ENCODE measurements at places on chromosomes 1 and 21.
A peak's percentile ranks its signal among the peaks of the same experiment; 100 is the strongest.

- no peak for DNase-seq
These were observed 8.8 kb upstream of the AHCYL1 start for GRCh38 chr1:109975718-109976117.

- no peak for DNase-seq
These were observed 427.7 kb upstream of the RUNX1 start for GRCh38 chr21:35476621-35477395.

- no peak for DNase-seq
These were observed 72.1 kb downstream of the PRDM16 start for GRCh38 chr1:3141129-3141528.

- DNase-seq, result no peak
These were observed 1.1 kb downstream of the AGTRAP start for GRCh38 chr1:11736746-11737639.

DNA sequence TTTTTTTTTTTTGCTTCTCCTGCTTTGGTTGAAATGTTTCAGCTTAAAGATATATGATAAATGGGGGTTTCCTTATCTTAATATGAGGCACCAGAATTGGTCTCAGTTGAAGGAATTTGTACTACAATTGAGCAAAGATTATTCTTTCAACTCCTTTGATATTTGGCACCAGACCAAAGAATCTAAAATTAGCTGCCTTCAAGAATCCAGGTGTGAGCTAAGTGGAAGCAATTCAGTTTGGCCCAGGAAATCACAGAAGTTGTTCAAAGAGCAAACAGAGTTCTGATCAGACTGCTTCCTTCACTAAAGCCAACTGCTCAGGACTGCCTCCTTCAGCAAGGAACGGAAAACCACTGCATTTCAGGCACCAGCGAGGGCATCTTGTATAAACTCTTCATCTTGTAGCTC lies 68.3 kb upstream of the BCAR3 start:
- DNase-seq, result no peak

- DNase-seq, result no peak
These were observed 27.8 kb downstream of the FOXD2 start for GRCh38 chr1:47465605-47466004.

GRCh38 chr1:161440312-161440894 lies 64.9 kb upstream of the FCGR2A start:
- no peak for DNase-seq

DNA sequence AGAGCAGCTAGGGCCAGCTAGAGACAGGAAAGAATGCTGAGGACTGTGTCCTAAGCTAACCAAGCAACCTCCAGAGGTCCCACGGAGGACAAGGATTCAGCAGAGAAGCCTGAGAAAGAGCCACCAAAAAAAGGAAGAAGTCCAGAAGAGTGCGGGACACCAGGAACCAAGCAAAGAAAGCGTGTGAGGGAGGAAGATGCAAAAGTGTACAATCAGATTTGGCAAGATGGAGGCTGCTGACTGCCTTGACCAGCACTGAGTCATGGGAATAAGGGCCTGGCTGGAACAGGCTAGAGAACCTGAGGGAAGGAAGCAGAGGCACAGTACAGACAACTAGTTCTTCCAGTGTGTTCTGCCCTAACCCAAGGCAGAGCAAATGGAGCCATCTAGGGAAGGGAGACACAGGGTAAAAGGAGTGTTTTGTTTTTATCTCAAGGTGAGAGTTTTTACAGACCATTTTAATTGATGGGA lies 18.5 kb downstream of the TP53BP2 start:
- no peak for DNase-seq

GRCh38 chr1:89670163-89670562 lies 37.2 kb downstream of the LRRC8C start:
- DNase-seq, result no peak

DNA sequence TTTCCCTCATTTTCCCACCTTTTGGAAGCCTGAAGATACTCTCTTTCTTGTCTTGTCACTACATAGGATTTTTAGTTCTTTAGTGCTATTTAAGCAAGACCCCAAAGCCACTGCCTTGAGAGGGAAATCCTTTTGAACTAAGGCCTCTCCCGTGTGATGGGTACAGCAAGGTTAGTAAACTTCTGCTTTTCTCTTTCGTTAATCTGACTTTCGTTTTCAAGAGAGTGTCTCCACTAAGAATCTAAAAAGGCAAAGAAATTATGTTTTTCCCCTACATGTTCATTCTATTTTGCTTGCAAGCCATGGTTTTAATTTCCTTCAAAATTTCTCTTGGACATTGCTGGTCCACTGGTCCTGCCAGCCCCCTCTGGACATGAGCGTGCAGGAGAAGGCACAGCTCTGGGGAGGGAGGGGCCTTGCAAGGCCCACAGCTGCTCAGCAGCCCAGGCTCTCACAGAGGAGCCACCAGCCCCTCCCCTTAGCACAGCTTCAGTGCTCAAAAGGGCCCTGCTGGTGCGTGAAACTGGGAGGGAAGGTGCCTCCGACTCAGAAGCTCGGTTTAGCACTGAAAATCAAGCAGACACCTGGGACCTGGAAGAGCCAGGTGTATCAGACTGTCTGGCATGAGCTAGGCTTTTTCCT lies 210.9 kb upstream of the GALNT2 start:
- no peak for DNase-seq

GRCh38 chr1:100868364-100868995 lies 26.2 kb downstream of the EXTL2 start:
- DNase-seq, result peak; percentile 19

DNA sequence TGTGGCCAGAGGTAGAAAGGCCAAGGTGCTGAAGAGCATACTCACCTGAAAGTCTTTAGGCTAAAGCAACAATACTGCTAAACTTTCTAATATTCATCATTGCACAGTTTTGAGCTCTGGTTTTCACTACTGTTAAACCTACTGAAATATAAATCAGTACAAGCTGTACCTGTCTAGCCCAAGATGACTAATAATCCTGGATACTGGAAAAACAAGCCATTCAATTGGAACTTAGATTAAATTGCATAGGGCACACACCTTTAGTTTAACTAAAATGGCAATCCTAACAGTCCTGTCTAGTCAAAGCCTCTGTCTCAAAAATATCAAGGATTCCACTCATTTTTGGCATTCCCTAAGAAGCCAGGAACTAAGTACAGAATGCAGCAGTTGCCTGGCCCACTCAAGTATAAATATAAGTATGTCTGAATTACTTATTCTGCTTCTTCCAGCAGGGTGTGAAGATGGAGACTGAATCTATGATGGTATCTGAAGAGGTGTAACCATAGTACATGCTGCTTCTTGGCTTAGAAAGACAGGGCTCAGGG lies 3.1 kb downstream of the CHML start:
- DNase-seq, result no peak

GRCh38 chr1:38063616-38064015 lies 17.0 kb upstream of the POU3F1 start:
- DNase-seq, result no peak

GRCh38 chr21:45863267-45863666 lies 118.3 kb upstream of the COL6A1 start:
- DNase-seq, result no peak
